ENCODE measurements at places on chromosomes 5 and 9.
A peak's percentile ranks its signal among the peaks of the same experiment; 100 is the strongest.

DNA sequence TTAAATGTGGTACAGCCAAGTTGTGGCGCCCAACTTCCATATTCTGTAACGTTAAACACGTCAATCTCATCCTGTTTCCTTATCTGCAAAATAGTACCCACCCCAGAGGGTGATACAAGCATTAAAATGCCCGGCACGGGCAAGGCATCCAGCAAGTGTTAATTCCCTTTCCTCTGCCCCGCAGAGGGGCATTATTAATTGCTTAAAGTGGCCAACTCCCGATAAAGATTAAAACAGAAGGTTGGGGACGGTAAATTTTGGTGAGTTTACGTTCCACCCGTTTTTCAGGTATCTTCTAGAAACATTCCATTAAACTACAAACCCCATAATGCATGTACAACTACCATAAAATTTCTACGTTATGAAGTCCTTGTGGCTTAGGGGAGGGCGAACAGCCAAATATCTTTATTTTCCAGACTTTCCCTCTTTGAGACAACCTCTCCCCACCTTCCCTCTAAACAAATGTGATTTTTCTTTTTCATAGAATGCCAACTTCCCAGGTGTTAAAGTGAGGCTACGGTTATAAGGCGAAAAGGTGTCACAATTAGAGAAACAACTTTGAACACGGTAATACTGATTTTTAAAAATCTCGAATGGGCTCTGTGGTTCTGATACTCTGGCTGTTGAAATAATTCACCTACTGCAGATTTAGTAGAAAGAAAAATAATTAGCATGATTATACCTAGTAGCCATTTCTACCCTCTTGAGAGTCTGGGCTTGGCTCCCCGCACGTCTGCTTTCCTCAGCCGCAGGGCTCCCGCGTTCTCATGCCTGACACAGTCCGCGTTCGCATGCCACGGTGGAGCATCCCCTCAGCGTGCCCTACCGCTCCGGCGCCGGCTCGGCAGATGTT, 1.2 kb upstream of the GPBP1 start:
- DNase-seq: peak; percentile 33

GRCh38 chr5:65512170-65512937, 30.6 kb upstream of the ADAMTS6 start:
- DNase-seq: no peak

DNA sequence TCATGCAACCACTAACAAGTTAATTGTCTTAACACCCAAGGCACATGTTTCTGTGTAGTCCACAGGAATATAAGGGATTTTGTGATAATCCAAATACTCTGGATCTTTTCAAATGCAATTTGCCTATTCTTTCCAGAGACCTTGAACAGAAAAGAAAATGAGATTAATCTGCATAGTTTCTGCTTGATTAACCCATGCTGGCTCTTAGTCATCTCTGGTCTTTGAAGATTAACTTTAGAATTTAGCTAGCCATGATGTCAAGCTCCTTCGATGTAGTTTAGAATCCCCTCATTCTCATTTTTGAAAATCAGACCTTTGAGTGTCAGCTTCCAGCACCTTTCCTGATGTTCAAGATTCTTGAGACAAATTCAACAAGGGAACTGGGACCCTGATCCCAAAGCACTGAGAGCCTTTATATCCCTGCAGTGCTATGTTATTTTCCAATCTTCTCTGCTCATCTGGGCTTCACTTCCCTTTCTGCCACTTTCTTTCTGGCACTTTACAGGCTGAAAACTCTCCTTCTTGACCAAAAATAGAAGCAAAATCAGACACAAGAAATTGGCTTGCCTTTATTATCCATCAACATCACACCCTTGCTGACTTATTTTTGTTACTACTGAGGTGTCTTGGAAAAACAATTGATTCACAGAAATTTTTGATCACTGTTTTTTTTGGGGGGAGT, 155.5 kb downstream of the PALM2AKAP2 start:
- no peak for DNase-seq

DNA sequence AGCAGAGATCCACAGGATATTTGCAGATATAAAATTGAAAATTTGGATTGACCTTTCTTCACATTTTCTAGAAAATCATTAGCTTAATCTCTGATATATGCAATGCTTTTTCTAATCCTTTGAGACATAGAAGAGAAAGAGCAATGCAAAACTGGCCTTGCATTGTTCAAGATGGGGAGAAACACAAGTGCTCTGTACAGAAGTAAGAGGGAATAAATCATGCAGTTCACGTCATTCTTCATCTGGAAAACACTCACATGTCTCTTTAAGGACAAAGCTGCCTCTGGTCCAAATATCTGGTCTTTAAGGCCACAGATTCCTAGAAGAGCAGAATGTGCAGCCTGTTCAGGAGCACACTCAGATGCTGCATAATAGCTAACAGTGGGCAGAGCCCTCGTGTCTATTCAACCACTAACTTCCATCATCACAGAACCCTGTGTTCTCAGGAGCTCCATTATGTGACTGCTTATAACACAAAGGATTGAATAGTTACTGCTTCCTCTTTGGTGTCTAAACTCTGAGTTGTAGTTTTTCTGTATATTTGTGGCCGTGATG, 277.5 kb downstream of the PLK2 start:
- no peak for DNase-seq

DNA sequence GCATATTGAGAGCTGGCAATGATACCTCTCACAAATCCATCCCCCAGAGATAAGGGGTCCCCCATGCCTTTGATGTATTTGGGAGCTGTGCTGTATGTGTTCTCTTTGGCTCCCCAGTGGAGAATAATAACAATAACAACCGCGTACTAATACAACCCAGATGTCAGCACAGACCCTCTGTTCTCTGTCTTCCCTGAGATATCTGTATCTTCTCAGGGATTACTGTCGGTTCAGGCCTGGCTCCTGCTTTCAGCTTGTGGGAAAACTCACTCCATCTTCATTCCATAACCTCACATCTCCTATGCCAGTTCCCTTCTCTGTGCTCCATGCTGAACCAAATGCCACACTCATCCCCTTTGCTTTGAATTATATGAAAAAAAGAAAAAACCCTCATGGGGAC, 76.2 kb downstream of the TMC1 start:
- DNase-seq: no peak

Measured in NCI-H146 (cell line).